Mesothelial cell of epicardium (in vitro differentiated cells): ENCODE measurements at places on chromosomes 7 and 10. TPM values are rescaled to one million over a fixed set of nuclear protein-coding genes. Genes with fewer than 3 reads are reported as not detected.

DNA sequence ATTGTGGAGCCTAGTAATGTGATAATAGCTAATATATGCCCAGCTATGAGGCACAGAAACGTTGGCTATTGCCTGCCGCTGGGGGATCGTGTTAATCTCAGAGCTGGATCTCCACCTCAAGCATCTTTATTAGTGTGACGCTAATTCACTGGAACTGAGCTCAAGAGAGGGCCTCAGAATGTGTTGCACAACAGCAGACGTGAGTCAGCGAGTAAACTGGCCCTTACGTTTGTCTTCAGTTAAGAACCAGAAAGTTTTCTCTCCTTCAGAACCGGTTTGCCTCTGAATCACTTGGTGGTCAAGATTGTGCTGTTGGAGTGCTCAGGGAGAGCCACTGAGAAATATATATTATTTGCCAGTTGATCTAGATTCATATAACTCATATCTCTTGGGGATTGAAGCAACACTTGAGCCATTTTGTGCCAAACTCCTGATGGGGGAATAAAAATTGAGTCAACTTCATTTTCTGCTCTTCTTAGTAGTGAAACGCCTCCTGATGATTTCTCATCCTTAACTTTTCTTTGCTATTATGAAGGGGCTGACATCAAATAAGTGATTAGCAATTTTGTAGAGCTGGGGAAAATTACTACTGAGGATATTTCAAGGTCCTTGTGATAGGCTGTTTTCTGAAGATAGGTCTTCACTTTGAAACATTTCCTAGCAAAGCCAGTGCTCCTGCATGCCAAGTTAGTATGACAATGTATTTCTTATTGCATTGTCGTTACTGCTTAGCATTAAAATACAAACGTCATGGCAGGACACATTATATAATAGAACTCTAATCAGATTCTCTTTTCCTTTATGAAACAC is 22.3 kb downstream of the BZW2 start:
- DNase-seq: no peak
- H3K4me3 ChIP-seq: no peak overlapping the region
- no peaks in the 10 kb centered on the region for H3K27me3 ChIP-seq
- H3K27ac ChIP-seq: peak overlapping the region; percentile 78

LRRD1 gene
- 0.42 to 0.51 TPM (median 0.50 TPM) in 3 replicates for total RNA-seq

DNA sequence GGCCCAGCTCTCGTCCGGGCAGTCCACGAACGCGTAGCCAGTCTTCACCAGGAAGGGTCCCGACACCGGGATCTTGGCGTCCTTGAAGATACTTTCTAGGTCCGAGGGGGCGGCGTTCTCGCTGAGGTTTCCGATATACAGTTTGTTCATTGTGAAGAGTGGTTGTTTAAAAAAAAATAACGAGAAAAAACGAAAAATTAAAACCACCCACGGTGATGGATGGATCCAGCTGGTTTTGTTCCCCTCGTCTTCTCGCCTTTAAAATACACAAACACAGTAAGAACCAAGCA is 385 bp downstream of the IGF2BP3 start:
- peak overlapping the region; percentile 99 for H3K27ac ChIP-seq
- H3K4me3 ChIP-seq: peak overlapping the region; percentile 94
- no peak for DNase-seq

GRCh38 chr10:60086862-60087261 is 180.5 kb upstream of the CCDC6 start:
- H3K27me3 ChIP-seq: no peaks in the 10 kb centered on the region
- DNase-seq: no peak
- no peak overlapping the region for H3K4me3 ChIP-seq
- no peaks in the 10 kb centered on the region for H3K4me1 ChIP-seq

DNA sequence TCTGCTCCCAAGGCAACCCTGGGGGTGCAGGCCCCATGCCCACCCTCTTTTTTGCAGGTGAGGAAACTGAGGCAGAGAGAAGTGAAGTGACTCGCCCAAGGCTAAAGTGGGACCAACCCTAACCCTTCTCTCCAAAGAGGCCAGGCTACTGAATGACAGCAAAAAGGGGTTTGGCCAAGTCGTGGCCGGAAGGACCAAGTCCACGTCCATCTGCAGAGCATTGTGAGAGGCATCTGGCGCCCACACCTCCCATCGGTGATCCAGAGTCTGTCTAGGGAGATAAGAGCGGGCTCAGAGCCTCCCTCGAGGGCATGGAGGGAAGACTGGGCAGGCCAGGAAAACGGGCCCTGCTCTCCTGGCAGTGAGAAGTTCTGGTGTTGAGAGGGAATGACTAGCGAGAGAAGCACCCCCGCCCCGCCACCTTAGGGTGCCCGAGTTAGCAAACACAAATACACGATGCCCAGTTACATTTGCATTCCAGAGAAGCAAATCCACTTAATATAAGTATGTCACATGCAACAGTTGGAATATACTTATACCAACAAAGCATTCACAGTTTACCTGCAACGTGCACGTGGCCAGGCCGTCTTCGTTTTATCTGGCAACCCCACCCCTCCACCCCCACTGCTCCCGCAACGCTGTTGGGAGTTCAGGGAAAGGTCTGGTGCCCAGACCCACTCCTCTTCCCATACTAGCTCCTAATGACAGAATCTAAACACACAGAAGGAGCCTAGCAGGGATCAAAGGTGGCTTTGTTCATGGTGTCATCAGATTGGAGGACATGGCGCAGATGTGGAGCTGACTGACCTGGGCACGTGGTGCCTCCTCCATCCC is 124.9 kb downstream of the OAT start:
- H3K36me3 ChIP-seq: no peaks in the 10 kb centered on the region
- no peaks in the 10 kb centered on the region for H3K4me1 ChIP-seq
- no peak overlapping the region for H3K4me3 ChIP-seq
- H3K27me3 ChIP-seq: no peaks in the 10 kb centered on the region
- no peak for DNase-seq

DNA sequence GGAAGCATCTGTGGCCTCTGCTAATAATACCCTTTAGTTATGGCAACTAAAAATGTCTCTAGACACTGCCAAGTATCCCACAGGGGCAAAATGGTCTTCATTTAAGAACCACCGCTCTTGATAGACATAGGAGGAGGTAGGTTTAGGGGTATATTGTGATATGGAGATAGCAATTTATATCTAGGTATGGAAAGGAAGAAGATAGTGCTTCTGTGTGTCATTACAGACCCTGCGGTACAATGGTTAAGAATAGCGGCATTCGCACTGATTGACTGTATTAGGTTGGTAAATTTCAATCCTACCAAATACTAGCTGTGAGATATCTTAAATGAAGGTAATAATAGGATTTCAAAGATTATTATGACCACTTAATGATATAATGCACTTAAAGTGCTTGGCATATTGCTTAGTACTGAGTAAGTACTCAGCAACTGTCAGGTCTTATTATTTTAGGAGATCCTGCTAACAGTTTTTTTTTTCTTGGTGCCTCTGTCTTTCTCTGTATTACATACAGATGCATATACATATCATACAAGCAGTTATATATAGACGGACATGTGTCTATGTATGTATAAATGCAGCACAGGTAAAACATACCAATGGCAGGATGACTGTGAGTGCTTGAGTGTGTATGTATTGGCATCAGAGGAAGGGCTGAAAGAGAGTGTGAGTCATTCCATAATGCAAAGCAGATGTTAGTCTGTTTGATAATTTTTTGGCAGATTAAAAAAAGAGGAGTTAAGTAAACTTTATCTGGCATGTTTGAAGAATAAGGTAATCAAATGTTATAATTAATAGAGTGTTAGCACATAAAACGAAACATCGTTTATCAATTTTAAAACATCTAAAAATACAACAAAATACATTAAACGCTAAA is 50.0 kb upstream of the ITGB8 start:
- no peak for DNase-seq
- no peaks in the 10 kb centered on the region for H3K36me3 ChIP-seq
- H3K4me3 ChIP-seq: no peak overlapping the region
- peaks cover 15% of the 10 kb centered on the region for H3K4me1 ChIP-seq

PKD1L1 gene
- 0.18 to 0.38 TPM (median 0.36 TPM) in 3 replicates for total RNA-seq

DNA sequence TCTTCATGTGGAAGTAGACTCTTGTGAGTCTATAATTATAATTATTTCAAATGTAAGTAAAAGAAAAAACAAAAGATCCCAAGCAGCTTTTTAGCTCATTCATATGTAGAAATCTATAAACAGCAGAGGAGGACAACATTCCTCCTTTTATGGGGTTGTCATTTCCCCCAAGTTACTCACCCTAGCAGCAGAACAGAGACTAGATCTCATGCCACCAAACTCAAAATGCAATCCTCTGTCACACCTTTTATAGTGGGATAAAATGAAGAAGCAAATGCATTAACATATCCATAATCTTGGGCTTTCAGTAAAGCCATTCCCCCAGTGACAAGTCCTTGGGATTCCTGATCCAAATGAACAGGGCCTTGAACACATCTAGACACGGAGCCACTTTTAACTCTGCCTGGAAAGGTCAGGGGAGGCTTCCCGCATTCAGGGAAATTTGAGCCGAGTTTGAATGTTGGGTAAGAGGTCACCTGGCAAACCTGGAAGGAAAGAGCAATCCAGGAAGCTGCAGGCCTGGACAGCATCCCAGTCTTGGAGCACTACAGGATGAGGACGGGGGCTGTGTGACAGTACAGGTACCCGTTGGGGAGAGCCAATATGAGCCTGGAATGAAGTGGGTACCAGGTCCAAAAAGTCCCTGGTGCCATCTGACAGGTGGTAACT is 76.4 kb downstream of the DOCK4 start:
- no peaks in the 10 kb centered on the region for H3K27me3 ChIP-seq
- peaks cover 3% of the 10 kb centered on the region for H3K36me3 ChIP-seq
- no peak for DNase-seq
